ENCODE measurements at places on chromosomes 7 and 10. TPM values are rescaled to one million over a fixed set of nuclear protein-coding genes. Genes with fewer than 3 reads are reported as not detected.

The VSTM2A gene
- total RNA-seq, result not detected

The ACTA2 gene
- total RNA-seq, result 410 TPM

The IDI2 gene
- not detected for total RNA-seq

The NEUROD6 gene
- not detected for total RNA-seq

GRCh38 chr7:5238500-5238899 lies 44.2 kb upstream of the SLC29A4 start:
- no peaks in the 10 kb centered on the region for H3K36me3 ChIP-seq
- peaks cover 27% of the 10 kb centered on the region for H3K4me1 ChIP-seq

- H3K4me1 ChIP-seq, result peaks cover 6% of the 10 kb centered on the region
- no peaks in the 10 kb centered on the region for H3K27me3 ChIP-seq
- no peak overlapping the region for H3K4me3 ChIP-seq
- DNase-seq, result no peak
- H3K27ac ChIP-seq, result peak overlapping the region; percentile 39
Observed at GRCh38 chr7:157318015-157318706, 18.6 kb upstream of the DNAJB6 start.

DNA sequence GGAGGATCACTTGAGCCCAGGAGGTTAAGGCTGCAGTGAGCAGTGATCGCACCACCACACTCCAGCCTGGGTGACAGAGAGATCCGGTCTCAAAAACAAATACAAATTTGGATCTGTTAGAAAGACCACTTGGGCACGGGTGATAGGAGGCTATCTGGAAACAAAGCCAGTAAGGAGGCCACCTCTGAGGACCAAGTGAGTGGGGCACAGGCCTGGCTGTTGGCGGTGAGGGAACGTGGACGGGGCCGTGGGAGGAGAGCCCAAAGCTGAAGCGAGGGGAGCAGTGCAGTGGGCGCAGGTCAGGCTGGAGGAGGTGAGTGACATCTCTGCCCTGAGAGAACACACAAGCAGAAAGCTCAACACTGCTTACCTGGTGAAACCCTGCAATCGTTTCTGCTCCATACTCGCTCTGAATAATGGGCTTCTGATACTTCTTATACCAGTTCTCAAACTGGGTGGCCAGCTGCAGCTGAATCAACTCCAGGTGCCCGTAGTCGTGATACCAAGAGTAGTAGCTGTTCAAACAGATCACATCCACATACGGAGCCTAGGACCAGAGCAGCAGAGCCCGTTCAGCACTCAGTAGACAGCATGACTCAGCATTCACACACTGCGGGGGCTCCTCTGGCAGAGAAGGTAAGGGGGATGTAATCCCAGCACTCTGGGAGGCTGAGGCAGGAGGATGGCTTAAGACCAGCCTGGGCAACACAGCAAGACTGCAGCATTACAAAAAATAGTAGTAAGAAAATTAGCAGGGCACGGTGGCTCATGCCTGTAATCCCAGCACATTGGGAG lies 14.5 kb downstream of the GUSB start:
- DNase-seq, result no peak
- H3K27ac ChIP-seq, result no peak overlapping the region

GRCh38 chr7:2019711-2020511 lies 212.8 kb downstream of the MAD1L1 start:
- peak; percentile 36 for DNase-seq
- H3K36me3 ChIP-seq, result no peaks in the 10 kb centered on the region
- H3K4me3 ChIP-seq, result peak overlapping the region; percentile 29
- peaks cover 27% of the 10 kb centered on the region for H3K4me1 ChIP-seq
- no peaks in the 10 kb centered on the region for H3K27me3 ChIP-seq
- H3K27ac ChIP-seq, result peak overlapping the region; percentile 59

GRCh38 chr10:11311027-11311426 lies 293.4 kb downstream of the CELF2 start:
- H3K4me1 ChIP-seq, result no peaks in the 10 kb centered on the region
- no peaks in the 10 kb centered on the region for H3K36me3 ChIP-seq
- no peaks in the 10 kb centered on the region for H3K27me3 ChIP-seq
- no peak overlapping the region for H3K4me3 ChIP-seq
- no peak overlapping the region for H3K27ac ChIP-seq

Measured in tibial nerve (tissue), 4 donors.